ENCODE measurements at places on chromosomes 12 and 14.

- DNase-seq = no peak
Observed at GRCh38 chr12:122927756-122928403, 32.0 kb upstream of the VPS37B start.

DNA sequence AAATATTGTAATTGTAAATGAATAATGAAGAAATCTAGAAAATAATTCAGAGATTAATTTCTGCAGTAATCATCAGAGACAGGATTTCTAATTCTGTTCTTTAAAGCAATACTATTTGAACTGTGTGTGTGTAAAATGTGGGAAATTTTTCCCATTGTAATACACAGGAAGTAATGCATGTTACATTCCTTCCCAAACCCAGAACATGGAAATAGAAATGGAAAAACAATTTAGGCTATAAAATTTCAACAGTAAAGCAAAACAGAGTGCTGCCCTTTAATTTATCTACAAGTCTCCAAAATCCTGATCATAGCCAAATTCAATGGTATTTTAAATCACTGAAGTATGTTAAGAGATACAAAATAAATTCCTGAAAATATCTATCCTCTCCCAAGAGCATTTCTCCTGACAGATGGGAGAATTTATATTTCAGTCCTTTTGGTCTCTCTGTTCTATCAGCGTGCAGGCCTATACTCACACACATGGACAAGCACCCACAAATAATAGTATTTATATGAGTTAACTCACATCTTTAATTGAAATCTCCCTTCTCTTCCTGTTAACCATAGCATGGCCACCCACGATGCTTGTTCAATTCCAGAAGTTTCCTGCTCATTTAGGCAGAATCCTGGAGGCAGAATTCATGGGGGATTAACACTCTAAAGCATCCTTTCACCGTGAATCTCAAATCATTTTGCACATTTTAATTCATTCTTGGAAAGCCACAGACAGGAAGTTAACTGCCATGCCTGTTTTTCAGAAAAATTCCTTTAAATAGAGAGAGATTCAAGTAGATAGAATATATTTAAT lies 1465.4 kb upstream of the FLRT2 start:
- no peak for DNase-seq

DNA sequence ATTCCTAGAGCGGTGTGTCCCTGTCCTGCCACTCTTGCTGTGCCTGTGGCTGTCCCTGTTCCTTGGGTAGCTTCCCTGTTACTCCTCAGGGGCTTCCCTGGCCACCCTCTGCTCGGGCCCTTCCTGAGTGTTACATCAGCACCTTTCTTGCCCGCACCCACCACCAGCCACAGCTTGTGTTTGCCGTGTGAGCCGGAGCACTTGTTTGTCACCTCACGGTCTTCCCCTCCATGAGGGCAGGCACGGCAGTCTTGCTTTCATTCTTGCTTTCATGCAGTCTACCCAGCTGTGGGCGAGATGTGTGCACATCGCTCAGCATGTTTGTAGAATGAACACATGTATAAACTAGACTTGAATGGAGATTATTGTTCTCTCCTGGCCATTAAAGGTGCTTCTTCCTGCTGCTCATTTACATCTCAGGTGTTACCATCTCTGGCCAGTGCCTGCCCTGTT lies 42.0 kb downstream of the TRAF3 start:
- DNase-seq = no peak

GRCh38 chr14:99208318-99208717 lies 63.7 kb downstream of the BCL11B start:
- DNase-seq = no peak

Measured in vagina (tissue), 2 donors.